ENCODE measurements at places on chromosomes 12 and 14.

DNA sequence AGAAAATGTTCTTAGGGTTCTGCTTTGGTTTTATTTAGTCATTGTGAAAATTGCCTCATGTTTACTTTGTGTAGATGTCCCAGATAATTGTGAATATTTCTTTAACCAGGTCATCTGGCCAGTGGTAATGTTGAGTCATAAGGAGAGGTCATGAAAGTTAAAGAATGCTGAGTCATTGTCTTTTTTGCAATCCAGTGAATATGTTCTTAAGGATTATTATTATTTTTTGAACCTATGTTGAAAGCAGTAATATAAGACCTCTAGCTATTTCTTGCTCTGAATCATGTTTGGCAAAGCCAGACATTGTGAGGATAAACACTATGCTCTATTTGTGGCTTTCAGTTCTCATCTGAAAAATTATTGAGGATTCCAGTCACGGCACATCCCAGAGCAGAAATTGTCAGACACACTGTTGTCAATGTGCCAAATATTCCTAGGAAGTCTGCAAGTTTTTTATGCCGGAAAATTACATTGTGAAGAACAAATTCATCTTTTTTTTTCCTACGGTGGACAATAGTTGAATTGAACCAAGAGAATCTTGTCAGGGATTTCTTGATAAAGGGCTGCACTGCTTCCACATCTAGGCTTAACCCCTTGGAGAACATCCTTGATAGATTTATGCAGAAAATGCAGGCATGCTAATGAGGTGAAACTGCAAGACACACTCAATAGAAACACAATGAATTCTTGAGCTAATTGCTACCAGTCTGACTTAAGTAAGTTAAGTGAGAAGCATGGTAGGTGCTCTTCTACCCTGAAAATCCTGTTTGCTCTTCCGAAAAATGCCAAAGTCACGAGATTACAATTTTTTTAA, 369.6 kb downstream of the ATP23 start:
- no peak for DNase-seq

GRCh38 chr12:127052511-127053232, 1214.3 kb upstream of the TMEM132C start:
- no peak for DNase-seq

GRCh38 chr12:2064071-2064507, 11.3 kb downstream of the CACNA1C start:
- peak; percentile 17 for DNase-seq

DNA sequence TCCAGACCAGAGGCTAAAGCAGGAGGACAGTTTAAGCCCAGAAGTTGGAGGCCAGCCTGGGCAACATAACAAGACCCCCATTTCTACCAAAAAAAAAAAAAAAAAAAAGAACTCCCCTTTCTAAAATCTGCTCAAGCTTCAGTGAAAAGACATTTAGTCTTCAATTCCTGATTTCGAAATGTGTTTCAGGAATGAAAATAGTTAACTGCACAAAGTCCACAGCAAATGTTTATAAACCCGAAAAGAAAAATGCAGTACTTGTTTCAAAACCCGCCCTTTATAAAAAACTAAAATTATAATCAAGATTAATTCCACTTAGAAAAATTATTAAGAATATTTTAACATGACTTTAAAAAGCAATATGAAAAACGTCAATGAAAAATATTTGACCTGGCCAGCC, 12.1 kb downstream of the ATXN2 start:
- DNase-seq: no peak

DNA sequence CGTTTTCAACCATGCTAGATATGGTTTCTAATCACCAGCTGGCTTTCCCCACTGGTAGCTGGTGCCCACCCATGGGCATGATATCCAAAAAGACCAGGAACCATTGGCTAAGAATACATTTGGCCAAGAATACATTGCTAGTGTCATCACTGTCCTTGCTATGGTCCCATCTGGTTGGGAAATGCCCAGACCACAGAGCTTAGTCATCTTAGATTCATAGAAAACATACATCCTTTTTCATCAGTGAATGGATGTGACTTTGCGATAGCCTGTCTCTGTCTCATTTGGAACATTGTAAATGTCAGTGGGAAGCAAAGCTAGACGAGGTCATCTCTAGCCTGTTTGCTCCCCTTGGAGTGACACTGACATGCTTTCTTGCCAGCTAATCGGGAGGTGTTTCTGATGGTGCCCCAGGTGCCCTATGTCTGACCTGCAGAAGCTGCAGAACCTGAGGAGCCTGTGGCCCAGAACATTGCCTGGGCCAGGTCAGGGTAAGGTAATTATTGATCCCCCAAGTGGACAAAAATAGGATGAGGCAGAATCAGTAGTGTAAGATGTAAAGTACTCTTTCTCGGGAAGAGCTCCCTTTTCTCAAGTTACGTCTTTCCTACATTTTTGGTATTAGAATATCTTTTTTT, 194.8 kb downstream of the SLC41A2 start:
- DNase-seq: no peak

- no peak for DNase-seq
These were observed 119.2 kb upstream of the NCOR2 start for GRCh38 chr12:124686370-124687173.

GRCh38 chr12:14525964-14526363, 41.7 kb downstream of the PLBD1 start:
- DNase-seq: no peak

GRCh38 chr14:22821193-22822015, 6.2 kb upstream of the SLC7A7 start:
- no peak for DNase-seq

- DNase-seq: no peak
These were observed 159.5 kb downstream of the KIF26A start for GRCh38 chr14:104297721-104298401.

- DNase-seq: no peak
These were observed 735.2 kb upstream of the TBX3 start for GRCh38 chr12:115419145-115419646.

GRCh38 chr12:75856235-75856634, 175.3 kb downstream of the PHLDA1 start:
- no peak for DNase-seq

GRCh38 chr12:90280564-90281058, 572.0 kb upstream of the ATP2B1 start:
- DNase-seq: no peak

DNA sequence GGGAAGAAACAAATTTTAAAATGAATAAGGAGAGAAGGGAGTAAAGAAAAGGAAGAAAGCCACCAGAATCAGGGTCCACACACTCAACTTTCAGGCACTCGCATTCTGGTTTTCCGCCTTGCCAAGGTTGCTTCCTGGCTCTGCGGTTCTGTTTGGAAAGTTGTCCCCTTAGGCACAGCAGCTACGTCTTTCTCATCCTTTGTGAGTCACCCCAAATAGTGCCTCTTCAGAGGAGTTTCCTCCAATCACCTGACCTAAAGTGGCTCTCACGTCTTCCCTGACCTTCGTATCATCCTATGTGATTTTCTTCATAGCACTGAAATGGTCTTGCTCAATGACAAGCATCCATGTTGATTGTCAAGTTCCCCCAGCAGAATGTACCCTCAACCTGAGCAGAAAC, 99.5 kb upstream of the TMCC3 start:
- no peak for DNase-seq

- no peak for DNase-seq
These were observed 118.3 kb downstream of the MED13L start for GRCh38 chr12:116159175-116159574.

- no peak for DNase-seq
These were observed 28.7 kb downstream of the HSP90AA1 start for GRCh38 chr14:102058146-102058545.

- no peak for DNase-seq
These were observed 7.6 kb downstream of the ITPK1 start for GRCh38 chr14:93108105-93108504.

- no peak for DNase-seq
These were observed 80.2 kb downstream of the BAZ1A start for GRCh38 chr14:34794941-34795340.

All from KG1 (cell line).